ENCODE measurements at places on chromosomes 6 and 20. TPM values are rescaled to one million over a fixed set of nuclear protein-coding genes. Genes with fewer than 3 reads are reported as not detected.

The PLA2G7 gene
- not detected for total RNA-seq

The HLA-DPB1 gene
- not detected for total RNA-seq

The LAMA5 gene
- total RNA-seq, result 336 TPM

The TSBP1 gene
- not detected for total RNA-seq

The CD83 gene
- total RNA-seq, result 0.73 TPM

The TRDN gene
- total RNA-seq, result not detected

The PLCB4 gene
- total RNA-seq, result 0.21 TPM

The TMEM170B gene
- 0.42 TPM for total RNA-seq

The GPR6 gene
- total RNA-seq, result not detected
